ENCODE measurements at places on chromosomes 1 and 21.

- DNase-seq: no peak
These were observed 283.0 kb downstream of the PAPPA2 start for GRCh38 chr1:176745945-176746344.

DNA sequence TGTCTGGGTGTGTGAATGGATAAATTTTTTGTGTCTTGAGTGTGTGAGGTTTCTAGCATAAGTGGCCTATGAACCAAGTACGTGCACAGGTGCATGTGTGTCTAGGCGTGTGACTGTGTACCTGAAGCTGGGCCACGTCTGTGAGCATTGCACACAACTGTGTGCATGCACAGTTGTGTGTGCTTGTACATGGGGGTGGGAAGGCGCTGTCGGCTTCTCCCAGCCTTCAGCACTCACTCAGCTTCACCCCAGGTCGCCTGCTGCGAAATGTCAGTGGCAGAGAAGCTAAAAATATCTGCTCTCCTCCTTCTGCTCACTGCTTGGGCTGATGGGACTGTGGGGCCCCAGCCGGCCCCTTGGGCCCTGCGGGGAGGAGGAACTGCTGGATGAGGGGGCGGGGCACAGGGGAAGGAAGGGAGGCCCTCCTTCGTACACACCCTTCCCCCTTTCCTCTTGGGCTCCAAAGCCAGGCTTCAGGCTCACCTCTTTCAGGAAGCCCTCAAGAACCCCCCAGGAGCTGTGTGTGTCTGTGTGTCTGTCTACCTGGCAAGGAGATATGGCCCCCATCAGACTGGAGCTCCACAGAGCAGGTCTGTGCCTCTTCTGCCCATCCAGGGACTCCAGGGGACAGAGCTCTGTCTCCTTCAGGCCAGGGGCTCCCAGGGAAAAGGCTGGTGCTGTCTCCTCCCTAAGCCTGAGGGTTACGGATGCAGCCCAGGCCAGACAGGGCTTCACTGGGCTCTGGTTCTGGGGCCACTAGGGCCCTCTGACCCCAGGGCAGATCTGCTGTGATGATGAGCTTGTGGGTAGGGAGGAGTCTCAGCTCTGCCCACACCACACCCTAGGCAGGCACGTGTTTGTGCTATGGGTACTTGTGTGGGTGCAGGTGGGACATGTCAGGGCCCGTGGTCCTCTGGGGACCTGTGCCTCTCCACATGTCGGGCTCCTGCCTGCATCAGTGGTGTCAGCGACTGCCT, 35.6 kb upstream of the WASF2 start:
- peak; percentile 18 for DNase-seq

DNA sequence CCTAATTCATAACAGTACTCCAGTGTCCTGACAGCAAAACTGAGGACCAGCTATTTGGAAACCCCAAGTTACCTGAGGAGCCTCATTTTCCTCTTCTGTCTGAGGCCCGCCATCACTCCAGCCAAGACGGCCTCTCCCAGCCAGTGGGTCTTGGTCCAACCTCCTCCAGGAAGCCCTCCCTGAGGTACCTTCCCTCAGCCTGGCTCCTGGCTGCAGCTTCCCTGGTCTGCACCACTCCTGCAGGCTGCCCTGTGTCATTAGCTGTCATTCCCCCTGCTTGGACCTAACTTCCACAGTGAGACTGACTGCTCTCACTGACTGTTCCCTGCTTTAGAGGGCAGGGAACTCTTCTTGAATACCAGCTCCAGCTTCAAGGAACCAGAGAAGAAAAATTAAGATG, 33.0 kb downstream of the BCAR3 start:
- no peak for DNase-seq

DNA sequence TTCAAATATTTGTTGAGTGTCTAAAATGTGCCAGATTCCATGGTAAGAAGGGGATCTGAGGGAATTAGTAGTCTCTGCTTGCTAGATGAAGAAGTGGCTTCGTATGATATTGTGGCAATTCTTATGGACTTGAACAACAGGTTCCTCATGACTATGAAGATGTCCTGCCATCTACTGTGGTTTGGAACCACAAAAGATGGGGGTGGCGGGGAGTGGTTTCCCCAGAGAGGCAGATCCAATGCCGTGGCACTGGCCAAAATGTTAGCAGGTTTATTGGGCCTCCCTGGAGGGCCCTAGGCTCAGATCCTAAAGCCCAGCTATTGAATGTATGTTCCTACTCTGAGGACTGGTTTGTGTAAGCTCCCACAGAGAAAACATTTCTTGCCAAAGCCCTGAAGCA, 120.8 kb downstream of the RGS2 start:
- DNase-seq: no peak

DNA sequence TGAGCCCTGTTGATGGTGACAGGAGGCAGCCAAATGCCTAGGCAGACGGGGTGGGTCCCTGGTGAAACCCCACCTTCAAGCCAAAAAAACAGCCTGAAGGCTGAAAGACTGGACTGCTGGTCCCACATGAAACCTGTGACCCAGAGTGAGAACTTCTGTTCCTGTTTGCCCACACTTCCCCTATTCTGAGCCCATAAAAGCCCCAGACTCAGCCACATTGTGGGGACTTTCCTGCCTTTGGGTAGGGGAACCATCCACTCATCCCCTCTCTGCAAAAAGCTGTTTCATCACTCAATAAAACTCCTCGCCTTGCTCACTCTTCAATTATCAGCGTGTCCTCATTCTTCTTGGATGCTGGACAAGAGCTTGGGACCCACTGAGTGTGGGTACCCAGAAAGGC, 25.2 kb downstream of the HTR6 start:
- DNase-seq: no peak

GRCh38 chr1:231334952-231335351, 2.7 kb downstream of the EXOC8 start:
- no peak for DNase-seq

DNA sequence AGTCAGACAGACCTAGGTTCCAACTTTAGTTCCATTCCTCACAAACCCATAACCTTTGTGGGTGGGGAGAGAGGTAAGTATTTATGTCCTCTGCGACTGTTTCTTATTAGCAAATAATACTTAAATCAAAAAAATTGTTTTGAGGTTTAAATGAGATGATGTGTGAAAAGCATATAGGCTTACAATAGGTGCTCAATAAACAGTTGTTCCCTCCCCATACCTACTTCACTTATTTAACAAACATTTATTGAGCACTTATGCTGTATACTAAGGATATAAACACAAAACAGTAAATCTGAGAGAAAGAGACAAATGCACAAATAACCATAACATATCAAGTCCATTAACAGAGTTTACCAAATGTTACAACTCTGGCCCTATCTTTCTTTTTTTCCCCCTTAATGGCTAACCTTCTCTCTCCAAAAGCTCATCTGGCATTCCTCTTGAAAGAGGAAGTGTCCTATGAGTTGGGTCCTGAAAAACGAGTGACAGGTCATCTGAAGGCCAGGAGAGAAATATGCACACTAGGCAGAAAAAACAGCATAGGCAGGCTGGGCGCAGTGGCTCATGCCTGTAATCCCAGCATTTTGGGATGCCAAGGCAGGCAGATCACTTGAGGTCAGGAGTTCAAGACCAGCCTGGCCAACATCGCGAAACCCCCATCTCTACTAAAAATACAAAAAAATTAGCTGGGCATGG, 10.3 kb downstream of the PIGM start:
- DNase-seq: no peak

GRCh38 chr1:42837709-42838108, 8.7 kb upstream of the ZNF691 start:
- no peak for DNase-seq

- DNase-seq: no peak
These were observed 26.5 kb downstream of the CAMK1G start for GRCh38 chr1:209609791-209610630.

DNA sequence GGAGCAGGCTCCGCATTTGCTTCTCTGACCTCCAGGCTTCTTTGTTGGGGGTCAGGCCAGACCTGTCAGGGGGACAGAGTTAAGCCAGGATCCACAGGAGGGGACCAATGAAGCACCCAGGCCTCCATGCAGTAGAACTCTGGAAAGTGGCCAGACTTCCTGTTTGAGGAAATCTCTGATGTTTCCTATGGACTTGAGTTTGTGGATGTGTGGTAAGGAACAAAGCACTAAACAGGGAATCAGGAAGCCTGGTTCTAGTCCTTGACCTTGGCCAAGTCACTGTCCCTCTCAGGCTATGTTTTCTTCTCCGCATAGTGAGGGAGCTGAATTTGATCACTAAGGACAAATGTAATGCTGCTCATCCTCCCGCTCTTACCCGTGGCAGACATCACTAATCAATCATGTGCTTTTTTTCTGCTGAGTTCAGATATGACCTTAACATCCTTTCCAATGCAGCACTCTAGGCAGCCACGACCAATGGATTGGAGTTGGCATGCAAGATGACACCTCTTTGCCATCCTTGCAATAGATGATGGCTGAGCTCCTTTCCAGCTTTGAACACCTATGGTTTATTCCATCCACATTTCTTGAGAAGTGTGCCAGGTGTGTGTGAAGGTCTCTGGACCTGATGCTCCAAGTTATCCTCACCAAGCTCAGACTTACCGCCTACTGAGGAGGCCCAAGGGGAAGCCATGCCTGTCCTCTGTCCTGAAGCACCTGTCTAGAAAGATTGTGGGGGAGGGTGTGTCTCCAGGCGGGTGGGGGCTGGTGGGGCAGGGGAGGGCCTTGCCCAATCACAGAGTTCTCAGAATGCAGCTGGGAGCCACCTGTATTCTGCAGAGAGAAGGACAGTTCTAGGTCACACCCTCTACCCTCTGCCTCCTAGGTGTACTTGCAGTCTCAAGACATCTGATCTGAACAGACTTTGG, 9.9 kb downstream of the SH2D2A start:
- DNase-seq: no peak

DNA sequence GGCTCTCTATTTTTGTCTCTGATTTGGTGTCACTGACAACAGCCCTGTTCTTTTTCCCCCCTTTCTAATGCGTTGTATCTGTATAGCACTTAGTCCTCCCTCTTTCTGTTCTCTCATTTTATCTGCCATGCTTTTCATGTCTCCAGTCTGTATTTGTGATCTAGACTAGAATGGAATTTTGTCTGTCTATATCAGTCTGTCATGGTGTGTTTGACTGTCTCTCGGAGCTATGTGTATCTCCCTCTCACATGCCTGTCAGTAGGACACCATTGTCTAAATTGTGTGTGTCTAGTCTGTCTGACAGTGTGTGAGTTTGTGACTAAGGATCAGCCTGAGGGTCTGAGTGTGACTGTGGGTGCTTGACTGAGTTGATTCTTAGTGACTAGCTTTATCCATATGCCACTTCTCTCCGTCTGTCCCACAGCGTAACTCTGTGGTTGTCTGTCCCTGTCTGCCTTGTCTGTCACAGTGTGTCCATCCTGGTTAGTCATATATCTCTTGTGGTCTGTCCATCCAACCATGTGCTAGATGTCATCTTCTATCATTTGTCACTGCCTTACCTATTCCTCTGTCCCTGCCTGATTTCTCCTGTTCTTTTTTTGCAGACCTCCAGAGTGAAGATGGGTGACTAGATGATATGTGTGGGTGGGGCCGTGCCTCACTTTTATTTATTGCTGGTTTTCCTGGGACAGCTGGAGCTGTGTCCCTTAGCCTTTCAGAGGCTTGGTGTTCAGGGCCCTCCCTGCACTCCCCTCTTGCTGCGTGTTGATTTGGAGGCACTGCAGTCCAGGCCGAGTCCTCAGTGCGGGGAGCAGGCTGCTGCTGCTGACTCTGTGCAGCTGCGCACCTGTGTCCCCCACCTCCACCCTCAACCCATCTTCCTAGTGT, 1.4 kb upstream of the B4GALT2 start:
- no peak for DNase-seq

DNA sequence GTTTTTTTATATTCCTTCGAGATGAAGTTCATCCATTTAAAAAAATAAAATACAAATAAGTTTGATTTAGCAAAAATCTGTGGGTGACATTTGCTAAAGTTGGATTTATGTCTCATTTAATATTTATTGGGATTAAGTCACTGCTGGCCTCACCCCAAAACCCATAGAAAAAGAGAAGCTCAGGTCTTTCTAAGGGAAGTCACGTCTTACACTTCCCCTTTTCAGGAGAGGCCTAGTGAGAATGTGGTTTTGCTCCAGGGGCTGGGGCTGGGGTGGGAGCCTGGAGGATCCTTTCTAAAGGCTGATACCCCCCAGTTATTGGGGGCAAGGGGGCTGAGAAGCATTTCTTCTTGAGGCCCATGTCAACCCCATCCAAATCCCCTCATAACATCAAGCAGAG, 300.3 kb downstream of the DSCAM start:
- no peak for DNase-seq

DNA sequence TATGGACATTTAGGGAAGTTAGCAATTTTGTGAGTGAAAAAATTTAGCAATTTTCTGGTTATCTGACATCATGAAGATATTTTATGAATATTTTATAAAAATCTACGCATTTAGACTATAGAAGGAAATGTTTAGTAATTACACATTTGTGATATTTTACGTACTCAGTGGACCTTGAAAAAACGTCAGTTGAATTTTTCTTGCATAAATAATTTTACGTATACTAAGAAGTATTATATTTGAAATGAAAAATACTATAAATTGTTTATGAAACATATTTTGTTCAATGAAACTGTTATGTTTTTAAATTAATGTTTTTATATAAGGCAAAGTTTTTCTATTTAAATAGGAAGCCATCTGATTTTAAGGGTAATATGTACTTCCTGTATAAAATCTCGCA, 462.8 kb downstream of the NCAM2 start:
- no peak for DNase-seq

DNA sequence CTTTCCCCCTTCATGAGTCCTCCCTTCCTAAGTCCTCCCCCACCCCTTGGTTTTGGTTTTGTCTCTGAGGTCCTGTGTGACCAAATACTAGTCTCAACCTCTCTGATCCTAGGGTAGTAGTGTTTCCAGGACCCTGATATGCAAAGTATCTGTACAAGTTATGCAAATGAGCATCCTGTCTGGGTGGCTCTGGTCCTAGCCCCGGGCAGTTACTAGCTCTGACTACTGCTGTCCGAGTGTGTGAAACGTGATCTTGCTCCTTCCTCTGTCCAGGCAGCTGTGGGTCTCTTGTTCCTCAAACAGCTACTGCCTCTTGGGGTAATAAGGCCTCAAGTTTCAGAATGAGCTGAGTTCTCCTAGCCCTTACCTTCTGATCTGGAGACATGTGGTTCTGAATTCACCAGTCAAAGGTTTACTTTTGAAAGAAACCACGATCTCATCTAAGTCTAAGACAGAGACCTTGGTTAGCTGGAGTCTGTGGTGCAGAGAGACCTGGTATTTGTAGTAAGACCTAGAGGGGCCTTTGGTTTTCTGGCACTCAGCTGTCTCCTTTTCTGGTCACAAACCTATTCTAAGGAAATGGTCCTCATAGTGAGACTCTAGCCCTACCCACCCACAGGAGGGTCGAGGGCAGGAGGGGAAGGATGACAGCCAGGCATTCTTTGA, 31.0 kb upstream of the IL19 start:
- peak; percentile 37 for DNase-seq

- no peak for DNase-seq
These were observed 20.7 kb downstream of the ZNF695 start for GRCh38 chr1:246987083-246987690.

GRCh38 chr1:119978018-119978505, 81.7 kb upstream of the ADAM30 start:
- no peak for DNase-seq

Measured in CD4-positive, alpha-beta T cell (primary cell).